B cell (primary cell): ENCODE measurements at places on chromosomes 13 and 19.

DNA sequence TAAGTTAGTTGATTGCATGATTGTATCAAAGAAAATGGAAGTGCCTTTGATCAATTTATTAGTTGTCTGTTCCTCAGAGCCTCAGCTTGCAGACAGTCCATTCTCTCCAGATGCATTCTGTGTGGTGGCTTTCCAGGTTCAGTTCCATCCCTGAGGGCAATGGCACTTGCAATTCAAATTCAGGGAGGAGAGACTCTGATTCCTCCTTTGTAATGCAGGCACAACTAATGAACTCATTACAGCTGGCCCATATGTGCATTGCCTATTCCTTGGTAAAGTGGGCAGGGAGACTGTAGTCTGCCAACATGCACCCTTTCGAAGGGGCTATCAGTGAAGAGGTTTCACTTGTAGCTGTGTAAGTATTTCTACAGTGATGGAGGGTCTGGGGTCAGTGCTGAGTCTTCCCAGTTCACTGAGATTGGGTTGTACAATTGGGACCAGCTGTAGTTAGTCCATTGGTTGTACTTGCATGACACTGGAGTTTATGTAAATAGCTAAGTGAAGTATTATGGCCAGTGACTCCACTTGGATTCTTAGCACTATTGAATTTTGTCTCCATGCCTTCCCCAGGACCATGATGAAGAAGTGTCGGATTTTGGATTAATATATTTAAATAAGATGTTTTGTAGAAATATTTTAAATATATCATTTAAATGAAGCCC, 401.7 kb downstream of the GPC6 start:
- DNase-seq: no peak

GRCh38 chr13:32126278-32126677, 94.7 kb downstream of the FRY start:
- no peak for DNase-seq

GRCh38 chr13:110227864-110228643, 78.9 kb downstream of the COL4A1 start:
- no peak for DNase-seq

GRCh38 chr19:49631014-49631588, 8.8 kb downstream of the RRAS start:
- no peak for DNase-seq

- no peak for DNase-seq
These were observed 513.5 kb upstream of the MIR17HG start for GRCh38 chr13:90833951-90834350.

- DNase-seq: no peak
These were observed 343.2 kb downstream of the KCNRG start for GRCh38 chr13:50358231-50359040.

- DNase-seq: no peak
These were observed 10.4 kb downstream of the SPINT2 start for GRCh38 chr19:38274739-38275138.

DNA sequence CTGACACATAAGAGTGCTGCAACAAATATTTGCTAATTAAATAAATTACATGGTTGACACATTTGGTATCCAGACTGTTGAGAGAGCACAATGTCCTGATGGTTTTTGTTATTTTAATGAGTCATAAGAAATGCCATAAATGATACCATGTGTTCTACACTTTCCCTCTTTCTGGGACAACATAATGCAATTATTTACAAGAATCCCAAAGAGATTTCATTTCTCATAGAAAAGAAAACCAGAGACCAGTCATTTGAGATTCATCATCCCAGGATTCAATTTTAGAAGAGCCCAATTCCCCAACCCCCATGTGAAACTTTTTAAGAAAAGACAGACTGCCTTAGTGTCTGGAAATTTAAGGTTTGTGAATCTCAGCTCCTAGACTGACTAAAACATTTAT, 399.6 kb downstream of the DCT start:
- DNase-seq: no peak

DNA sequence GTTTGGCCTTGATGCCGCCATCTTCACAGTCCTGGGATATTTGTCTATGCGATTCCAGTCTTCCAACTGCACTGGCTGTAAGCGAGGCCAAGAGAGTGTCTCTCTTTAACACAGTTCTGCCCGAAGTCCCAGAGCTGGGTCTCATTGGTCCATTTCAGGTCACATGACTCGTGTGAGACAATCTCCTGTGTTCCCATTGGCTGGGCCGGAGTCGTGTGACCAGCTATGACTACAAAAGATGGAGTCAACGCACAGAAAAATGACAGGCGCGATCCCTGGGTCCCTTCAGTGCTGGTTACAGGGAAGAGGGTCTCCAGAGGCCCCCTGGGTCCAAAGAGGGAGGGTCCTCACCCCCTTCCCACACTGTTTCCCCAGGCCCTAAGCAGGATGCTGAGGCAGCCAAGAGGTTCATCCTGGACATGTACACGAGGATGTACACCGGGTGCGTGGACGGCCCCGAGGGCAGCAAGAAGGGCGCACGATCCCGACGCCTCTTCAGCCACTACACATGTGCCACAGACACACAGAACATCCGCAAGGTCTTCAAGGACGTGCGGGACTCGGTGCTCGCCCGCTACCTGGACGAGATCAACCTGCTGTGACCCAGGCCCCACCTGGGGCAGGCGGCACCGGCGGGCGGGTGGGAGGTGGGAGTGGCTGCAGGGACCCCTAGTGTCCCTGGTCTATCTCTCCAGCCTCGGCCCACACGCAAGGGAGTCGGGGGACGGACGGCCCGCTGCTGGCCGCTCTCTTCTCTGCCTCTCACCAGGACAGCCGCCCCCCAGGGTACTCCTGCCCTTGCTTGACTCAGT, 15.9 kb upstream of the S1PR4 start:
- no peak for DNase-seq

- no peak for DNase-seq
These were observed 1600.9 kb upstream of the MIR17HG start for GRCh38 chr13:89746554-89746953.

DNA sequence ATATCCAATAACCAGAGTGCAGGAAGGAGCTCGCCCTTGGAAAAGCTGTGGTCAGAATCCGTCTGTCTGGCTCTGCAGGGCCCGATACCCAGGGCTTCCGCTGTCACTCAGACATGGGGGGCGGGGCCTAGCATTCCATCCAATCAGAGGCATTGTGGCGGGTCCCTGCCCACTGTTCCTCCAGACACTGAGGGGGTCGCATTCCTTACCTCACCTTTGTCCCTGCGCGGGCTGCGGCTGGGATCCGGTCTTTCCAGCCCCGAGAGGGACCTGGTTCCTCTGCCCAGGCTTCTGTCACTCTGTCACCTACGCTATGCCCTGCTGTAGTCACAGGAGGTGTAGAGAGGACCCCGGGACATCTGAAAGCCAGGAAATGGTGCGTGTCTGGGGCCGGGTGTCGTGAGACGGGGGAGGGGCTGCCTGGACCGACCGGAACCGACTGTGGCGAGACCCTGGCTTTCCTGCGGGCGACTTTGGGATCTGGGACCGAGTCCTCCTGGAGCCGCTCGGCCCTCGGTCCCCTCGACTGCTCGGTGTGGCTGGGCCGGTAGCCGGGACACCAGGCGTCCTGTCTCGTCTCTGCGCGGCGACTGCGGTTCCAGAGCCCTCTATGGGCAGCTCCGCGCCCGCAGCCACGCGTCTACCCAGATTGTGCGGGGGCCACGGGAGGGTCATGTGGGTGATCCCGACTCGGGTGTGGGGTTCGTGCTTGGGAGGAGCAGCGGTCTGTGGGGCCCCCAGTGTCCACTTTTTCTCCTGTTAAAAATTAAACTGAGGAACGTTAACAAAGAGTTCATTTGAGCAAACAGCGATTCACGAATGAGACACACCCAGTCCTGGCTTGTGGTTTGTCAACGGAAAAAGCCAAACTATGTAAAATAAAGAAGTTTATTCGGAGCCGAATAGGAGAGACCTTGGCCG, at the start of gene ZNF69:
Gene ZNF69, plus strand, starts transcription at position 172 of the 921 bp plus-strand sequence. Its CDS starts 142 bp downstream, at position 314.
- peak; percentile 68 for DNase-seq

- no peak for DNase-seq
These were observed 7.8 kb downstream of the FPR3 start for GRCh38 chr19:51802775-51803174.
